WERI-Rb-1 (cell line): ENCODE measurements at places on chromosomes 5 and 9.

DNA sequence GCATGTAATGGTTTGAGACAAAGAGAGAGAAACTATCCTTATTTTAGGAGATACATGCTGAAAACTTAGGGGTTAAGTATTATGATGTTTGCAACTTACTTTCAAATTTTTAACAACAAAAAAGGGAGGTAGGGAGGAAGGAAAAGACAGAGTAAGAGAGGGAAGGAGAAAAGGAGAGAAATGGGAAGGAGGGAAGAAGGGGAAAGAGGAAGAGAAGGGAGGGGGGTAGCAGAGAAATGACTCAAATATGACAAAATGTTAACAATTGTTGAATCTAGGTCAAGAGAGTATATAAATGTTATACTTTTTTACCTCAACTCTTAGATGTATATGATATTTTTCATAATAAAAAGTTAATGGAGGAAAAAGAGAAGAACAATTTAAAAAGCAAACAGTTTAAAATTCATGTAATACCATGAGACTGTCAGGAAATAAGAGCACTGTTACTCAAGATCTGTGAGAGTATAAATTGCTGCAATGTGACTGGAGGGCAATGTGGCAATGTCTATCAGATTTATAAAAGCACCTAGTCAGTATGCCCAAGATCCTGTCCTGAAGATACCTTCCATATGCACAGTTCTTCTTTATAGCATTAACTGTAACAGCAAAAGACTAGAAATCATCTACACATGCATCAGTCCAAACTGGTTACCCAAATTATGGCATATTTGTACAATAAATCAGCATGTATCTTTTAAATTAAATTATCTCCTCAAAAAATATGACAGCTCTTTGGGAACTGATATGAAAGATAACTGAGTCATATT lies 16.3 kb downstream of the FBXW11 start:
- no peak for DNase-seq

DNA sequence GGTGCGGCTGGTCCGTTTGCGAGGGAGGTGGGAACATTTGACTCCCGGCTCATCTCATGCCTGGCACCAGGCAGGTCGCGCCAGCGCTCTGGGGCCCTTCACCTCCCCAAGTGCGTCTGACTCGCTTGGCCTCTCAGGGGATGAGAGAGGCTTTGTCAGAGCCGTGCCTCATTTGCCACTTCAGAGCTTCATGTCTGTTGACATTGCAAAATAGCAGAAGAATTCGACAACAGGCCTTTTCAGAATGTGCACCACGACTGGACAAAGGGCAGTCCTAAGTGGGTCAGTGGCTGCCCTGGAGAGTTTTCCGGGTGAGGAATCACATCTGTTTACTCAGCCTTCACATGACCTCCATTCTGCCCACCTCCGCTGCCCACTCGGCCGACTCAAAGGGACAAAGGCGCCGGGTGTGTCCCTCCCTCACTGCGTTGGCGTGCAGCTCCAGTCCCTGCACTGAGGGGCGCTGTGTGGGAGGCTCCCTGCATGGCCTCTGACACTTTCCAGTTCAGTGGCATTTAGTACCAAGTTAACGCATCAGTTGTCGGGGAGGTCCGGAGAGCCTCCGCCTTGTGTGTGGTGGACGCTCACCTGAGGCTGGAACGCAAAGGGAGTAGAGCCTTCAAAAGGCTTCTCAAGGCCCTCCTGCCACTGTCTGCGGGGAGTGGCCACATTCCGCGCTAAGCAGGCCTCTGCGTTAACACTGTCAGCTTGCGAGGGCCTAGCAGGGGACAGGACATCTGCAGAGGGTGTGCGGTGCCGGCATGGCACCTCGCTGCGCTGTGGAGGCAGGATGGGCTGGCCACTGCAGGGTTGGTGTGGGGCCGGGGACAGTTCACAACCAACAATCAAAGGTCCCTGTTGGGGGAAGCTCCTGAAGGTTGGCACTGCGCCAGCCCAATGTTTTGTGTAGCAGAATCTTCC lies 171.5 kb downstream of the NXNL2 start:
- DNase-seq: no peak

- no peak for DNase-seq
These were observed 306.4 kb downstream of the NTRK2 start for GRCh38 chr9:84975926-84976325.

DNA sequence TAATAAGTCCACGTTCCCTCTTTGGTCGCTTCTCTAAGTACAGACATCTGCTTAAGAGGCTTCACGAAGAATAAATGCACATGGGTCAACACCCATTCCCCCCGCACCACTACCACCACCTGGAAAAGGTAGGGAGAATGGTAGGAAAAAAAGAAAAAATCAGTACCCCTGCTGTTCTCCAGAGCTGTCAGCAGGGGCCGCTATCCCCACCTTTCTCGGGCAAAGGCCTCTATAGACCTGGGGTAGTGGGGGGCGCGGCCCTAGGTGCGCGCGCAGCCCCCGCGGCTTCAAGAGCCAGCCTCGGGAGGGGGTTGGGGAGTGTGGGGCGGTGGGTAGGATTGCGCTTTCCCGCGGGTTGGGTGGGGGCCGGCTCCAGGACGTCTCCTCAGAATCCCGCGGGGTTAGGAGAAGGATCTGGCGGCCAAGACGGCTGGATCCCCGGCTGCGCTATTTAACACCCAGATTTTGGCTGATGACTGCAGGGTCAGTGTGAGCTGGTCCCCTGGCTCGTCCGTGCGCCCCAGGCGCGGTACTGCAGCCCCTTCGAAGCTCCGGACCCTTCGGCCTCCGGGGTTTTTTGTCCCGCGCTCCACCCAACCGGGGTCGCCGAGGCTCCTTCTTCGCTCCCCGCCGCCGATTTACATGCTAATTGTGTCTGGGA lies 1.6 kb upstream of the SEMA6A start:
- peak; percentile 85 for DNase-seq

- no peak for DNase-seq
These were observed 96.2 kb downstream of the RXRA start for GRCh38 chr9:134422301-134423090.

DNA sequence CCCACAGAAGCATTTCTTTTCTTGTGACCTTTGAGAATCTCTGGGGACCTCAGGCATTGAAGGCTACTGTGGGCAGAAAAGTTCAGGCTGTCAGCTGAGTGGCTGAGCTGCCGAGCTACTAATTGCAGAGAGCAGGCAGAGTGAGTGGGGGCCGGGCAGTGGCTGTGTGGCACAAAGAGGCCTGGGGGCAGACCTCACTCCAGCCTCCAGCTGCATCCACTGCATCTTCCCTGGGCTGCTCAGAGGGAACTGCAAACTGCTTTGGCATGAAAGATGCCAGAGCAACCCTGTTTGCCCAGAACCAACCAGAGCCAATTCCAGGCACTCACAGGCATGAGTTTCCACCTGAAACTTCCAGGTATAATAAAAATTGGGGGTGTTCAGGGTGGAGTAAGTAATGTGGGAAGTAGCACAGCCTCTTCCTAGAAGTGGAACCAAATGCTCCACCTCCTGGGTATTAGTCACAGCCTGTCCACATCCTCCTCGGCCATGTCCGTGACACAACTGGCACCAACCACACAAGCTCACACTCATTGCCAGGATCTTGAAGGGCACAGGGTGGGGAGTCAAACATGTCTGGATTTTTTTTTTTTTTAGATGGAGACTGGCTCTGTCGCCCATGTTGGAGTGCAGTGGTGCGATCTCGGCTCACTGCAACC lies 548.9 kb downstream of the BNC2 start:
- no peak for DNase-seq
